ENCODE measurements at places on chromosomes 7 and 10.

DNA sequence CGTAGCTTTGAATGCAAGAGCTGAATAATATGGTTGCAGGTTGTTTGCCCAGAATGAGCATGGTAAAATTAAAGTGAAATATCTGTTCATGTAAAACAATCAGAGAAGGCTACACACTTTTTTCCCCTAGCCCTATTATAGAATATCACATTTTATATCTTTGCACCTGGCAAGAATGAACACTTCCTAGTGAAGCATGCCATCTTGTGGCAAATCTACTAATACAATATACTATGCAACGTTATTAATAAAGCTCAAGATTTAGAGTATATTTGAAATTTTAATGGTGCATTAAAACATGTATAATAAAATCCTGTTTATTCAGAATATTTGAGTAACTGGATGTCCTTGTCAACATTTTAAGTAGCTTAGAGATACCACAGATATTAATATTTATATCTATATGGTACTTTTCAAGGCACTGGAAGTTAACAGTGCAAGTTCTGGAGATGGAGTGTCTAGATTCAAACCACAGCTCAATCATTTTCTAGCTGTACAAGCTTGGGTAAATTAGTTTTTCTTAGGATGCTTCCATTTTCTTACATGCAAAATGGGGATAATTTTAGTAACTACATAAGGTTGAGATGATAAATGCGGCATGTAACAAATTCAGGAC lies 643.1 kb upstream of the SEMA3D start:
- no peak for DNase-seq

DNA sequence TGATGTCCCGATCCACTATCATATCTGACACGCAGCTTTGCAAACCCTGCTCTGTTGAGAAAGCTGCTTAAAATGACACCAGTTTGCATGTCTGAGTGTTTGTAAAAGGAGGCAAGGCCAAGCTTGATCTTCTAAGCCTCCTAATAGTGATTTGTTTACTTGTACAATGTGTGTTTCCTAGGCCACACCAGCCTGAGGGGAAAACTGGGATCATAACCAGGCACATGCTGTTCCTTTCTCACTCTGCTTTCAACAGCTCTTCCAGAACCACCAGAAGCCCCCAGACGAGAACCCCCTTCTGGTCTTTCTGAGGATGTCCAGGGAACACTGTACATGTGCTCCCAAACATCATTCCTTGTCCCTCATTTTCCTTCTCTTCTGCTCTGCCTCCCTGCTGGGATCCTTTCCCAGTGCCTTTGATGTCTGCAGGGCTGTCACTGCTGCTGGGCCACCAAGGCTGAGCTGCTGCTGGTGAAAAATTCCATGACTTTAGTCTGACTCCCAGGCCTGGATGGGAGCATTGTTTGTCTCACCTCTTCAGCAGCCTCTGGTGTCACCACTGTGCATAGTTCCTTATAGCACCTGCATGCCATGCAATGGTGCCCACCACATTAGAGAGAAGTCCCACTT lies 4.0 kb upstream of the LGI1 start:
- DNase-seq: no peak

GRCh38 chr7:100568896-100569844 lies 4.5 kb downstream of the SAP25 start:
- DNase-seq: peak; percentile 47

GRCh38 chr10:127992376-127992775 lies 85.5 kb downstream of the PTPRE start:
- no peak for DNase-seq

GRCh38 chr10:44234483-44234875 lies 150.4 kb downstream of the CXCL12 start:
- DNase-seq: no peak

DNA sequence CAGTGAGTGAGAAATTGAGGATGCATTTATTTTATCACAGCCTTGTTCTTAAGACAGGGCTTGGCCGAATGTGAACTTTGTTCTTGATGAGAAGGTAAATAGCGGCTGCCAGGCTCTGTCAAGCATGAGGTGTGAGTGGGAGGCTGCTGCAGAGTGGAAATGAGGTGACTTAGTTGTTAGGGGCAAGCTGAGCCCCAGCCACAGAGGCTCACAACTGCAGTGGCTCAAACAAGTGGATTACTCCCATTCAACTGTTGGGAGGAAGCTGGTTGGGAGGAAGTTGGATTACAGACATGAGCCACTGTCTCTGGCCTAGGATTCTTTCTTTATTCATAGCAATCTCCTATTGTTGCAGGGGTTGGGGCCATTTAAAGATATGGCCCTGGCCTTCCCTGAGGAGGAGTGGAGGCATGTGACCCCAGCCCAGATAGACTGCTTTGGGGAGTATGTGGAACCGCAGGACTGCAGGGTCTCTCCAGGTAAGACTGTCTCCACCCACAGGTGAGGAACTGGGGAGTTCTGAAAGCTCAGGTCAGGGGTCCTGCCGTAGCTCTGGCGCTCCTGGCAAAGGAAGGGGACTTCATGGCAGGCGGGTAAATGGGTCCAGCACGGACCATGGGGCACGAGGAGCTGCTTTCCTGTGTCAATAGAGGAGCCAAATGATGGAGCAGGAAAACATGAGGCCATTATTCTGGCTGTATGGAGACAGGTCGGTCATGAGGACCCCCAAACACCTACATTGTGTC lies 7.1 kb downstream of the ZSCAN25 start:
- no peak for DNase-seq
